ENCODE measurements at places on chromosomes 5 and 9. TPM values are rescaled to one million over a fixed set of nuclear protein-coding genes. Genes with fewer than 3 reads are reported as not detected.

- no peak for DNase-seq
These were observed 4.8 kb upstream of the DOLPP1 start for GRCh38 chr9:129075996-129076639.

- peak; percentile 59 for DNase-seq
These were observed 9.6 kb downstream of the LHX6 start for GRCh38 chr9:122218935-122219855.

DNA sequence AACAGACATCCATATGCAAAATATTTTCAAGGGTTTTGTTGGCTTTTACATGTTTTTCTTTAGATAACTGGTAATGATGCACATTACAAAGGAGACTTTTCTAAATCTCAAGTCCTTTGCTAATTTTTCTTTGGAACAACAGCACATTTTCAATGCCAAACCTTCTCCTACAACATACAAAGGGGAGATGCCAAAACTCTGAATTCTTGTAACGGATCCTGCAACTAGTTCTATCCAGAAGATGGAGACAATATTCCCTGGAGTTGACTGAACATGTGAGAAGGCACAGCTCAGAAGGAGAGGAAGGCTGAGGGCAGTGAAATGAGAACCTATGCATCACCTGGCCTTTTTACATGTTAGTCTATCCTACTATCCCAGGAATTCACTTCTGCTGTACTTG, 21.0 kb downstream of the DNAJA1 start:
- DNase-seq = no peak

DNA sequence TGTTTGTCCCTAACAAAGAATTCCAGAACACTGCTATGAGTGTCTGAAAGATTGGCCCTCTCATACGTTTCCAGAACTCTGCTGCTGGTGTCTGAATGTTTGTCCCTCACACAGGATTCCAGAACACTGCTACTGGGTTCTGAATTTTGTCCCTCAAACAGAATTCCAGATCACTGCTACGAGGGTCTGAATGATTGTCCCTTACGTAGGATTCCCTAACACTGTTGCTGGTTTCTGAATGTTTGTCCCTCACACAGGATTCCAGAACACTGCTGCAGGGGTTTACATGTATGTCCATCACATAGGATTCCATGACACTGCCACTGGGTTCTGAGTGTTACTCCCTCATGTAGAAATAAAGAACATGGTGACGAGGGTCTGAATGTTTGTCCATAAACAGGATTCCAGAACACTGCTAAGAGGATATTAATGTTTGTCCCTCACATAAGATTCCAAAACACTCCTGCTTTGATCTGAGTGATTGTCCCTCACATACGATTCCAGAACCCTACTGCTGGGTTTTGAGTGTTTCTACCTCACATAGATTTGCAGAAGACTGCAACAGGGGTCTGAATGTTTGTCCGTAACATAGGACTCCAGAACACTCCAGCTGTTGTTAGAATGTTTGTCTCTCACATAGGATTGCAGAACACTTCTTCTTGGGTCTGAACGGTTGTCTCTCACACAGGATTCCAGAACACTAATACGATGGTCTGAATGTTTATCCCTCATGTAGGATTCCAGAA, 214.4 kb downstream of the FOXD4L6 start:
- no peak for DNase-seq

Gene POLK
- total RNA-seq = 65.0 TPM

Gene ENTPD2
- total RNA-seq = not detected

Data from dermis blood vessel endothelial cell (primary cell).